ENCODE measurements at places on chromosomes 12 and 14.

DNA sequence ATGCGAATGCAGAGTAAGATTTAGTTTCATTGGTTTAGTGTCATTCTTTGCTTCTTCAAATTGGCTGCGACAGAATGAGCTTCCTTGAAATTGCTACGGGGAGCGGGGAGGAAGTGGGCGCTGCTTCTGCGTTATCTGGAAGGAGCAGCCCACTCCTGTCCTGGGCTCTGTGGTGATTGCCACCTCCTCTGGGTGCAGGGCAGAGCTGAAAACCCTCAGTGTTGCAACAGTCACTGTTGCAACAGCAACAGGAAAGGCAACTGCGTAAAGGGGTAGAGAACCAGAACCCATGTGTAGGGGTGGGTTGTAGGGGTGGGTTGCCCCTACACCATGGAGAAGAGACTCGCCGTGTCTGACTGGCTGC is 57.7 kb downstream of the MAX start:
- no peak for DNase-seq

- DNase-seq = no peak
Observed at GRCh38 chr12:115210533-115211252, 526.7 kb upstream of the TBX3 start.

GRCh38 chr12:89468648-89469326 is 55.8 kb downstream of the GALNT4 start:
- DNase-seq = no peak

GRCh38 chr12:2335513-2335912 is 282.7 kb downstream of the CACNA1C start:
- DNase-seq = no peak

GRCh38 chr12:31525496-31526157 is 65.3 kb downstream of the DENND5B start:
- DNase-seq = no peak

DNA sequence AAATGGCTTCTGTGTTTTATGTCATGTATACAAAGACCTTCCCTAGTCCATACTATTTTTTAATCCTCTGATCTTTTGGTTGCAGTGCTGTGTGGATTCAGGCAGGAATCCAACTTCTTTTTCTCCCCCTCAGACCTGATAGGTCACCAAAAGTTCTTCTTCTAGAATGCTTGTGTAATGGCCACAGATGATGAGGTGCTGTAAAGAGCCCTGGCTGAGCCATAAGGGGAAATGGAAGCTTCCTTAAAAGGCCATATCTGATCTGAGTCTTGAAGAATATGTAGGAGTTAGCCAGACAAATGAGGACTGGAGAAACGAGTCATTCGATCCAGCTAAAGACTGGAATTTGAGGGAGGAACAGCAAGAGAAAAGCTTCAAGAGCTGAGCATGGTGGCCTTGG is 353.9 kb downstream of the PCNX1 start:
- no peak for DNase-seq

GRCh38 chr12:2960390-2960956 is 1.3 kb downstream of the TEAD4 start:
- no peak for DNase-seq

GRCh38 chr14:32657081-32657480 is 281.6 kb upstream of the NPAS3 start:
- DNase-seq = no peak

GRCh38 chr14:92973261-92973797 is 50.4 kb downstream of the CHGA start:
- DNase-seq = no peak

- no peak for DNase-seq
Observed at GRCh38 chr14:79293482-79294177, 917.7 kb downstream of the DIO2 start.

DNA sequence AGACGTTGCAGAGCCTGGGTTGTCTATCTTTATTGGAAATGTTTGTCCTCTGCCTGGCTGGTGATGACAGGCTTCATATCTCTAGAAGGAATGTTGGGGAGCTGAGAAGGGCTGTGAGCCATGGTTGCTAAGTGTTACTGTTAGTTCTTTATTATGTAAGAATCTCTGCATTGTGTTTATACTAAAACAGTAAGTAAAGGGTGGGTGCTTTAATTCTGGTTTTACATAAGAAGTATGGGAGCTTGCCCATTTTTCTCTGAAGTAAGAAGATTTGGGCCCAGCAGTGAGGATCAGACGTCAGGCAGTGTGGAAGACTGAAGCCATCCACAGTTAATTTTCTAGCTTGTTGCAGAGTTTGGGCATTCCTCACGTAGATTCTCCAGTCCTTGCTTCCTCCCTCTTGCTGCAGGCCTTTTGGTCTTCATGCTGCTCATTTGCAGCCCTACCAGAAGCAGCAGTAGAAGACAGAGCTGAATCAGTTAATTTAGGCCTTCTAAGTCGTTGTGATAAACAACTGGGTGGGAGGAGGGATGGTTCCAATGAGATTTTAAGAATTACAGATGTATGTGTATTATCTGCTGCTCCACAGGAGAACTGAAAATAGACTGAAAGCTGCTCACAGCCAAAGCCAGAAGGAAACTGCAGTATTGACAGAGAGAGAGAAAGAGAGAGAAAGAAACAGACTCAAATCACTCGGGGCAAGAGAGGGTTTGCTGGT is 21.4 kb downstream of the WNT5B start:
- DNase-seq = no peak

GRCh38 chr12:39354955-39355354 is 88.0 kb downstream of the KIF21A start:
- DNase-seq = no peak

- DNase-seq = no peak
Observed at GRCh38 chr12:64706306-64706705, 52.9 kb downstream of the GNS start.

- DNase-seq = peak; percentile 58
Observed at GRCh38 chr12:47216150-47216677, 136.5 kb upstream of the AMIGO2 start.

DNA sequence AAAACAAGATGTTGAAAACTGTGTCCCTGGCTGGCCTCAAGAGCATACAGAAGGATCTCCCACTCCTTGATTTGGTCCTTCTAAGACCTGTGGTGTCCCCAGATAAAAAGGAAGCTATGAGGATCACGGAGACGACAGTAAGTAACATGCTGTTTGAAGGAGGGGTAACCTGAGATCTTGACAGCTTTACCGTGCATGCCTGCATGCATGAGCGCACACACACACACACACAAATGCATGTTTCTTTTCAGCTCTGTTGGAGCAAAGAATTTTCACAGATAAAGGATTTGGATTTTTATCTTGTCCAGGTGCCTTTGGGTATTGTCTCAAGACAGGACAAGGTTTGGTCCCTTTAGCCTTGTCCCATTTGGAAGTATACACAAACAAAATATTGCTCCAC is 411.6 kb upstream of the CCDC196 start:
- DNase-seq = no peak

DNA sequence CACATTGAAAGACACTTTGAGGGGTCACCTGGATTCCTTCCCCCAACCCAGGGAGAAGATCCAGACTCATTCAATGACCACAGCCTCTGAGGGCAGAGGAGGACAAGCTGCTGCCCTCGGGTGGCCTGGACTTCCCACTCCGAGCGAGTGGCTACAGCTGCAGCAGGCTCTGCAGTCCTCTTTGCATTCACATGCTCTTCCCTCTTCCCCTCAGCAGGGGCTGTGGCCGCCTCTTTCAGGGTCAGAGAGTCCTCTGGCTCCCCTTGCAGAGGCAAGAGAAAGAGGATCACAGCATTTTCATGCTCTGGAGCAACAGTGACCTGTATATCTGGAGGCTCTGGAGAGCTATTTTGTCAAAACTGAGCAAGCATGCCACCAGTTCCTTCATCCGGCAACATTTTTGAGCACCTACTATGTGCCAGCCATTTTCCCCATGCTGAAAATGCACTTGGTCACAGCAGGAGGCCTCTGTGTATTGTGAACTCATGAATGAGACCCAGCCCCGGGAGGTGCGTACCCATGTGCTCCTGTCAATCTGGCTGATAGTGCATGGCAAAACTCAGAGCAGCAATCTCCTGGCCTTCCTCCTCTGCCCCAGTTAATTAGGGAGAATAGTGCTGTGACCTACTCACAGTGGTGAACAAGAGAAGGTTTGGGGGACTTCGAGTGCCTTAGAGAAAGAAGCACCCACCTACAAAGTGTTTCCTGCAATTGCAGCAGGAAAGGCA is 42.9 kb upstream of the KCNA5 start:
- no peak for DNase-seq

DNA sequence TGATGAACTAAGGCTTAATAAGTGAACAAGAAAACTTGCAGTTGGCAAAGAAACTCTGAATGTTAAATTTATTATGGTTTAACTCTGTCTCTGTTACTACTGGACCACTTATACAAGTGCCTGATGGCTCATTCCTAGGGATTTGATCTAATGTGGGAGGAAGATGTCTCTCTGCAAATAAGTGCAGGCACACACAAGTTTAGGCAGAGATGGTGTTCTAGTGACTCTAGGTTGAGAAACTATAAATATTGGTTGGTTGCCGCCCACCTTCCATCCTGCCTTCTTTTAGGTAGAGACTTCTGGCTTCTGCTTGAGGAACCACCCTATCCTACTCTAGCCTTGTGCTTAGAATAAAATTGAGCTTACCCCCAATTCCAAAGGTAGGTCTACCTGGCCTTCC is 256.2 kb downstream of the PAWR start:
- no peak for DNase-seq

GRCh38 chr12:2629051-2629450 is 165.7 kb upstream of the FKBP4 start:
- no peak for DNase-seq

GRCh38 chr14:24289649-24290280 is 9.8 kb downstream of the DHRS1 start:
- DNase-seq = no peak

DNA sequence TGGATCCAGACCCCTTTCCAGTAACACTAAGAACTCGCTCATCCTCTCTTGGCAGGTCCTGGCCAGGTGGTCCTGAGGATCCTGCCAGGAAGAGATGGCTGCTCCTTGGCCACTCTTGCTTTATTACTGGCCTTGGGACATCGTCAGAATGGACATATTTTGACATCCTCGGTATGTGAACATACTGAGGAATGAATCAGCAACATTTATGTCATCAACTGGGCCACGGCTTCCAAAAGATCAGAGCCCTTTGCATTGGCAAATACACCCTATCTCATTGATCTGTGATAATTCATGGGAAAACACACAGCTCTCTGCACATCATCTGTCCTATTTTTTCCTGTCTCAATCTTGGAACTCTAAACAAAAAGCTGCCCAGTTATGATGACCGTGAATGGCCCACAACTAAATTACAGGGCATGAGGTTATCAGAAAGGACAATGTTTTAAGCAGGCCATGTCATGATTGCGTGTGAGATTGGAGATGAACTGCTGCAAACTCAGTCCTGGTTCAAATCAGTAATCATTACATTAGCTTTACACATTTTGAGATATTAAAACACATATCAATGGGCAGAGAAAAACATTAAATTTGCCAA is 1325.8 kb downstream of the AACS start:
- DNase-seq = no peak

GRCh38 chr14:81234278-81234677 is 13.5 kb upstream of the GTF2A1 start:
- no peak for DNase-seq

DNA sequence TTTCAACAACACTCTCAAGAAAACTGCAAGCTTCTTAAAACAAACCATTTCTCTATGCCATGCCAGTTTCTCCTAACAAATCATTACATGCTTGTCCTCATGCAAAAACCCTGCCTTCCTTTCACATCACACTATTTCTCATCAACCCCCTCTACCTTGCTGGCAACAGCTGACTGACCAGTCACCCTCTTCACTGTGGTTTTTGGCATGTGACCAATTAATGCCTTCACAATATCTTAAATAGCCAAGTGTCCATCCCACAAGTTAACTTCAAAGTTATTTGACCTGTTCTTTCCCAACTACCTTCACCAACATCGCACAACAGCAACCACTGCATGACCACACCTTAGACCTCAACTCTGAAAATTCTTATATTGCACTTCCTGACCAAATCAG is 159.6 kb downstream of the CEP128 start:
- no peak for DNase-seq

GRCh38 chr12:52141875-52142274 is 49.9 kb downstream of the KRT80 start:
- DNase-seq = no peak

DNA sequence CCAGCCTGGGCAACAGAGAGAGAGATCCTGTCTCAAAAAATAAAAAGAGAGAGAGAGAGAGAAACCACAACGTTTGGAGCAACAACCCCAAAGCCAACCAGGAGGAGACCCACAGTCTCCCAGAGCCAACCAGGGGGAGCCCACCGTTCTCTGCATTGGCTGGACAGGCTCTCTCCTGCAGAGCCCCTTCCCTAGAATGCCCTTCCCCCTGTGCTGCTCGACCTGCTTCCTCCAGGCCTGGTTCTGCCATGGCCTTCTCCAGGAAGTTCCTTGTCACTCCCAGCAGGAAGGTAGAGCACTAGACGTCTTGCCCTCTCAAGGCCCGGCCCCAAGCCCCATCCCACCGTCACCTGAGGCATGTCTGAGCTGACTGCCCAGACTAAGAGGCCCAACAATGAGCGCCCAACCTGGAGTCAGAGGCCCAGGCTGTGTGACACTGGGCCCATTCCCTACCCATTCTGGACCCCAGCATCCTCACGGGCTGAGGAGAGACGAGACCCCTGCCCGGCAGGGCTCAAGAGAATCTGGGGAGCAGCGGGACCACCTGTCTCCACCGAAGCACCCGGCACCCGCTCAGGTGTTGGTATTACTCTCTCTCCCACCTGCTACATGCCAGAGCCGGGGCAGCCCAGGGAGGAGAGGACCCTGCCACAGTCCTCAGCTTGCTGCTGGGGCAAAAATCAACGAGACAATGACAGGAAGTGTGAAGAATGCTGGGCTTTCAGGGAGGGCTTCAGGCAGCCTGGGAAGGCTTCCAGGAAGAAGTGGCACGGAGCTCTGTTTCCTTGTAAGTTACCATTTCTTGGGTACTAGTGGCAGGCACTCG is 61.2 kb downstream of the DIO3 start:
- DNase-seq = no peak

DNA sequence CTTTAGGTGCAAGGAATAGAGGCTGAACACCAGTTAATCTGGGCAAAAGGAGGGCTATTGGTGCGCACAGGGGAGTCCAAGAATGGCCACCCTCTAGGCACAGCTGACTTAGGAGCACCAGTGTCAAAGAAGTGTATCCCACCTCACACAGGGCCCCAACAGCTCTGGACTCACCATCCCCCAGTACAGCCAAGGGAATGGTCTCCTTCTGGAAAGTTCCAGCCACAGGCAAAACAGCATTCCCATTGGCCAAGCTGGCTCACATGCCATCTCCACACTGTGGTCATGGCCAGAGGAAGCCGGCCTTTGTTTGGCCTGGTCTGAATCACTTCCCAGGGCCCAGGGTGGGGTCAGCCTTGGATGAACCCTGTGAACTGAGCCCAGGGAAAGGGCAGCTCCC is 120.1 kb downstream of the DICER1 start:
- no peak for DNase-seq

- no peak for DNase-seq
Observed at GRCh38 chr12:32069071-32069470, 37.6 kb upstream of the BICD1 start.
